Activated CD4-positive, alpha-beta T cell treated with anti-CD3 and anti-CD28 coated beads for 36 hours (primary cell): ENCODE measurements at places on chromosomes 5 and 9. TPM values are rescaled to one million over a fixed set of nuclear protein-coding genes. Genes with fewer than 3 reads are reported as not detected.

Gene CARD9
- total RNA-seq, result 1.1 TPM

Gene MXD3
- 27.2 TPM for total RNA-seq

Gene C5orf15
- total RNA-seq, result 28.7 TPM

Gene DOCK2
- total RNA-seq, result 189 TPM

Gene CATSPER3
- total RNA-seq, result 0.69 TPM

Gene GOLM1
- total RNA-seq, result 1.2 TPM

Gene ISL1
- total RNA-seq, result not detected

Gene SPINK6
- not detected for total RNA-seq

Gene CA9
- 2.9 TPM for total RNA-seq

Gene GCNT4
- 1.9 TPM for total RNA-seq

Gene ACTBL2
- total RNA-seq, result not detected

Gene OR13J1
- total RNA-seq, result not detected

Gene UCK1
- 15.2 TPM for total RNA-seq

Gene CEP72
- 23.7 TPM for total RNA-seq

Gene IL4
- total RNA-seq, result 0.32 TPM

Gene NOXA1
- total RNA-seq, result 0.97 TPM

Gene CCNO
- not detected for total RNA-seq

Gene LRRC14B
- total RNA-seq, result not detected

Gene ATG12
- total RNA-seq, result 45.0 TPM

Gene SMC5
- 39.0 TPM for total RNA-seq

Gene SLC25A2
- total RNA-seq, result 0.30 TPM

Gene PDE8B
- total RNA-seq, result not detected

Gene SPINK4
- total RNA-seq, result not detected

Gene COL5A1
- total RNA-seq, result 0.07 TPM

Gene CTXN3
- not detected for total RNA-seq

Gene C5orf58
- not detected for total RNA-seq

Gene LURAP1L
- not detected for total RNA-seq

Gene MOB3B
- total RNA-seq, result 0.88 TPM

Gene GABRA6
- total RNA-seq, result not detected

Gene PFN3
- total RNA-seq, result not detected

Gene GRAMD2B
- total RNA-seq, result 13.9 TPM

Gene C9orf152
- not detected for total RNA-seq

Gene ENG
- total RNA-seq, result 13.9 TPM

Gene LHX6
- not detected for total RNA-seq

Gene PCDHA9
- total RNA-seq, result not detected

Gene NPR3
- total RNA-seq, result 0.09 TPM

Gene LEAP2
- total RNA-seq, result 3.1 TPM

Gene GDNF
- not detected for total RNA-seq

Gene WNT8A
- total RNA-seq, result not detected

Gene GTF2H2
- 22.7 TPM for total RNA-seq

Gene DCAF12
- 34.6 TPM for total RNA-seq

Gene PRR16
- not detected for total RNA-seq

Gene ANKRD34B
- 0.07 TPM for total RNA-seq

Gene CD274
- total RNA-seq, result 25.0 TPM

Gene C5orf46
- total RNA-seq, result not detected

Gene TAF11L5
- total RNA-seq, result not detected

Gene GPR150
- total RNA-seq, result 0.46 TPM

Gene SHISAL2B
- not detected for total RNA-seq

Gene MARCHF11
- not detected for total RNA-seq

Gene DOK3
- total RNA-seq, result 4.8 TPM

Gene SET
- total RNA-seq, result 673 TPM

Gene ZNF622
- total RNA-seq, result 36.3 TPM
